Effector memory CD4-positive, alpha-beta T cell (primary cell): ENCODE measurements at places on chromosomes 2 and 18.

GRCh38 chr2:238974501-238975166 lies 126.7 kb downstream of the TWIST2 start:
- no peak for DNase-seq

DNA sequence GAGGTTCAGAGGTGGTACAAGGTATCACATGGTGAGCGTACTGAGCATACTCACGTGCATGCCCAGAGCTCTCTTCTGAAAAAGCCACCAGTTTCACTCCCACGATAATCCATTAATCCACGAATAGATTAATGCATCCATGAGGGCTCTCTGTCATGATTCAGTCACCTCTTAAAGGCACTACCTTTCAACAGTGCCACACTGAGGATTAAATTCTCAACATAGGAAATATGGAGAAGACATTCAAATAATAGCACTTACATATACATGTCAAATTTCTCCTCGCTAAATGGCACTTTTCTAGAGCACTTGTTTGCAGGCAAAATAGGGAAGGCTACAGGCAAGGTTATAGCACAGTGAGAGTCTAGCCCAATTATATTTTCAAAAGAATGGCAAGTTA lies 825.9 kb downstream of the TRIB2 start:
- DNase-seq: no peak

GRCh38 chr2:43708891-43709290 lies 32.7 kb upstream of the C1GALT1C1L start:
- no peak for DNase-seq

- DNase-seq: no peak
Observed at GRCh38 chr2:2901384-2902345, 476.0 kb downstream of the EIPR1 start.

DNA sequence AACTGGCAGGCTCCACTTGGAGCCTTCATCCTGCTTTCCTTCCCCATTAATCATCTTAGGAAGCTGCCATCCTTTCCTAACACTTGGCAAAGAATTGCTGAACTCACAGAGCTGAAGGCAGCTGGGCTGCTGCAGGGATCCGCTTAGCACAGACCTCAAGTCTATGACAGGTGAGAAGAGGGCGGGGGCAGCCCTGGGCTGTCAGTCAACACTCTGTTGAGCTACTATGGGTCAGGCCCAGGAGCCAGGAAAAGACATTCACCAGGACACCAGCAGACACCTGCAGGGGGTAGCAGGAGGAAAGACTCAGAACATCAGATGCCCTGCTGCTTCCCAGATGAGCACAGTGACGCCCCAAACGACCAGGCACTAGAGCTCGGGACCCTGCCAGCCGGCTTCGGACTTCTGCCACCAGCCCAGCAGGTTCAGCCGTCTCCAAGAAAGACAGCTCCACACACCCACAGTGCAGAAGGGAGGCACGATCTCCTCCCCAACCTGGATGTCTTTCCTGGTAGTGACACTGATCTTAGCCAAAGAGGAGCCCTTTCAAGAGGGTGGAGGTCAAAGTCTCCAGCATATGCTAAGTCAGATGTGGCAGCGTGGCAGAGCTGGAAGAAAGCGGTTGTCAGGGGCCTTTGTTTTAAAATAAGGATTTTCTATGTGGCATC lies 55.2 kb downstream of the SNORC start:
- DNase-seq: no peak

- DNase-seq: no peak
Observed at GRCh38 chr2:28587526-28588291, 91.8 kb downstream of the PLB1 start.

DNA sequence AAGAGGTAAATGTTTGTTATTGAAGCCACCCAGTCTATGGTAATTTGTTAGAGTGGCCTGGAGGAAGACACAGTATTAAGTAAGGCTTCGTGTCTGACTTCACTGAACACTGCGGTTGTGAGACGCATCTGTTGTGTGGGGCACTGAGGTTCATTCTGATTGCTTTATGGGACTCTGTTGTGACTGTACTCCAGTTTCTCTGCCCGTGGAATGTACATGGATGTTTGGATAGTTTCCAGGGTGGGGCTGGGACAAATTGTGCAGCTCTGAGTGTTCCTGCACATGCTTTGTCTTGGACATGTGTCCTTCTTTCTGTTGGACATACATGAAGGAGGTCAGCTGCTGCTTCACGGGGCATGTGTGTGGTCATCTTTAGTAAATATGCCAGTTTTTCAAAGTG lies 58.6 kb downstream of the ODC1 start:
- no peak for DNase-seq

GRCh38 chr18:48913775-48914174 lies 37.0 kb downstream of the SMAD7 start:
- DNase-seq: no peak

DNA sequence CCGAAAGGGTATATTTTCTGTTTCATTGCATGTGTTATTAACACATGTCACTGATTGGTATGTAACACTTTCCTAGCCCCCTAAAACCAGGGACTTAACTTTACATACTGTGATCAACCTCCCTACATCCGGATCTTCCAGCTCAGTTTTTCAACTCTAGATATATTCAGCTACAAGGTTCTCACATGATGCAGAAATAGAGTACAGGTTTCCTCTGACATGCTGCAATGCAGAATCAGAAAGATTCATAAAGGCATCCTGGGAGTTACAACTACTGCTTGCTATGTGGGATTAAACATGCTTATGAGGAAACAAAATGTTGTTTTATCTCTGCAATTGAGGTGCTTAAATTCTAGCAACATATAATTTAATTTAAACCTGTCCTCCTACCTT lies 14.0 kb downstream of the FBXO11 start:
- no peak for DNase-seq

DNA sequence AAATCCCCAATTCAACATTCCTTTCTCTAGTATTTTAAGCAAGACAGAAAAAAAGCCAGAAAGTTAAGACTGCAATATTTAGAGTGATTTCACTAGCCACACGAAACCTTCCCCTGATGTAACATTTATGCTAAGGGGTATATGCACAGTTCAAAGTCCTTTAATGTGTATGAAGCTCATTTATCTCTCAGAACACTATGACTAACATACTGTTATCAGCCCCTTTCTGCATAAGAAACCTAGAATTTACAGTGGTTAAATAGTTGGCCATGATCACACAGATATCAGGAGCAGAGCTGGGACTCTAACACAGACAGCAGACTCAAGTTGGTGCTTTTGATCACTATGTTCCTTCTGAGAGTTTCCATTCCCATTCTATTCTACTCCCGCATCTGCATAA lies 185.5 kb downstream of the CDH2 start:
- no peak for DNase-seq

DNA sequence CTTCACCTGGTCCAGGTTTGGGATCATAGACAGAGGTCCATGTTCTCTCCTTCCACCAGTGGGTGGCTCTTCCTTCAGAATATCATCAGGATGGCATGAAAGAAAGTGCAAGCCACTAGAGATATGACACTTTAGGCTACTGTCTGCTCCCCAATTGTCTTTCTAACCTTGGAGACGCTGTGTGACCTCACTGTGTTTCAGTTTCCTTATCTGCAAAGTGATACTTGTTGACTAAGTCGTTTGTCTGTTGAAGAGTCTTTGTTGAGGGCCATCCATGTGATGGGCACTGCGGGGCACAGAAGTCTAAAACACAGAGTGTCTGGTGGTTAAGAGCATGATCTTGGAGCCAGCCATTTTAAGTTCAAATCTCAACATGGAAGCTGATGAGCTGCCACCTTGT lies 259.9 kb upstream of the THSD7B start:
- DNase-seq: no peak

GRCh38 chr2:25072606-25073005 lies 30.7 kb downstream of the EFR3B start:
- no peak for DNase-seq

DNA sequence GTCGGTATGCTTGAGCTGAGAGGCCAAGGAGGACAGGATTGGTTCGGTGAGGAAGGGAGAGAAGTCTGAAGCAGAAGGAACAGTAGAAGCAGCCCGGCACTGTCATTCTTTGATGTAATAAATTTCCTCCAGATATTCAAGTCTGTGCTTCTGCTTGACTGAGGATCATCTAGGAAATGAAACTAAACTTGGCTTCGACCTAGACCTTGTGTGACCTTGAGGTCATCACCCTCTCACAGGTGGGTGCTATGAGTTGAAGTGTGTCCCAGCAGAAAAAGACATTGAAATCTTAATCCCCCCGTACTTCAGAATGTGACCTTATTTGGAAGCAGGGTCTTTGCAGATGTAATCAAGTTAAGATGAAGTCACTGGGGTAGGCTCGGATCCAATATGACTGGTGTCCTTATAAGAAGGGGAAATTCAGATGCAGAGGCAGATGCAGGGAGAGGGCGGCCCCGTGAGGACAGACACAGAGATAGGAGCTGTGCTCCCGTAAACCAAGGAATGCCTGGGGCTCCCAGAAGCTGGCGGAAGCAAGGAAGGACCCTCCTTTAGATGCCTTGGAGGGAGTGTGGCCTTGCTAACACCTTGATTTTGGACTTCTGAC lies 49.0 kb downstream of the PRKCE start:
- no peak for DNase-seq

GRCh38 chr2:137675584-137676327 lies 288.5 kb upstream of the HNMT start:
- DNase-seq: no peak

- no peak for DNase-seq
Observed at GRCh38 chr2:58911877-58912276, 670.8 kb upstream of the FANCL start.

DNA sequence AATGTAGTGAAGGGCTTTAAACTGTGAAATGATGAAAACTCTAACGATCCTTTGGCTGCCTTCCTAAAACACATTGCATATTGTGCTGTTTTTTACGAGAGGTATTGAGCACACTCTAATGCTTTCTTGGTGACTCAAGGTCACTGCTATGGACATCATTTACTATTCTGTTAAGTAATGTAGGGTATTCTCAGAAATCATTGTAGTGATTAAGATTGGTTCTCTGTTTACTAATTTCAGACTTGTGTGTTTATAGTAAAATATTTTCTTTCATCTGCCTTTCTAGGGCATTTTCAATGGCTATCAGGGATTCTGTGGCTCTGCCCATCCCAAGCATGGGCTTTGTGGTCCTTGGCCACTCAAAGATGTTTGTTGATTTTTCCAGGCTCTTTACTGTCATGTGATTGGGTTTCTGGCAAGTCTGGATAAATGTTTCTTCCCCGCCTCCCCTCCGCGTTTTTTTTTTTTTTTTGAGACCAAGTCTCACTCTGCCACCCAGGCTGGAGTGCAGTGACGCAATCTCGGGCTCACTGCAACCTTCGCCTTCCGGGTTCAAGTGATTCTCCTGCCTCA lies 29.3 kb downstream of the UBE2F start:
- no peak for DNase-seq
